ENCODE measurements at places on chromosomes 2 and 18.

DNA sequence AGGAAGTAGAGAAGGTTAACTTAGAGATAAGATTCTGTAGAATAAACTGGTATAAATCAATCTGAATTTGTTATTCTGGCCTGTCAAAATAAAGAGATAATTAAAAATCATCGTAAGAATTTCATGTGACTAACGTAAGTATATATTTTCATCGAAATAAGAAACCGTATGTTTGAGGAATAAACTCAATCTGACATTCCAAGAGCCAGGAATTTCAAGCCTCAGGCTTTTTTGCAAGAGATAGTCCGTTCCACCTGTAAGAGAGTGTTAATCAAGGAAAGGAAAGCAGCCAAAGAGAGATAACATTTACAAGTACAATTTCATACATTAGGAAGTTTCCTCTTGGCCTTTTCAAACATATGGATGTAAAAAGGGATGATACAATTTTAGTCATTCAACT is 701.5 kb downstream of the CBLN2 start:
- no peak for DNase-seq

- DNase-seq, result no peak
These were observed 126.0 kb downstream of the MC4R start for GRCh38 chr18:60246606-60247005.

GRCh38 chr2:222982909-222983265 is 69.1 kb upstream of the KCNE4 start:
- no peak for DNase-seq

- no peak for DNase-seq
These were observed 89.9 kb upstream of the CD226 start for GRCh38 chr18:70037431-70038061.

DNA sequence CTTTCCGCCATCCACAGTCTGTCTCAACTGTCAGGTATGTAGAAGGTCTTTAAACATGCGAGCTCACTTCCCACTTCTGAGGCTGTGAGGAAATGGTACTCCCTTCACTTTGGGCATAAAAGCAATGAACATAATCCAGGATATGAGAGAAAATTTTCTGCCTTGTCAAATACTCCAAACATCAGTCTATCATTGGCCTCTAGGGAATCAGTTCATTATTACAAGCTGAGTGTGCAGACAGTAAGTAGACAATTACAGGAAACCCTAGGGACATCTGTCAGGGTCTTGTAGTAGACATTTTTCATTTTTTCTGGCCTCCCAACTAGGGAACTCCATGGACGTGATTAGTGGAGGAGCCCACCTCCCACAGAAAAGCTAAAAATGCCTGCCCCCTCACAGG is 13.6 kb upstream of the APCDD1 start:
- DNase-seq, result no peak

- DNase-seq, result no peak
These were observed 137.8 kb downstream of the PIK3C3 start for GRCh38 chr18:42092848-42093247.

DNA sequence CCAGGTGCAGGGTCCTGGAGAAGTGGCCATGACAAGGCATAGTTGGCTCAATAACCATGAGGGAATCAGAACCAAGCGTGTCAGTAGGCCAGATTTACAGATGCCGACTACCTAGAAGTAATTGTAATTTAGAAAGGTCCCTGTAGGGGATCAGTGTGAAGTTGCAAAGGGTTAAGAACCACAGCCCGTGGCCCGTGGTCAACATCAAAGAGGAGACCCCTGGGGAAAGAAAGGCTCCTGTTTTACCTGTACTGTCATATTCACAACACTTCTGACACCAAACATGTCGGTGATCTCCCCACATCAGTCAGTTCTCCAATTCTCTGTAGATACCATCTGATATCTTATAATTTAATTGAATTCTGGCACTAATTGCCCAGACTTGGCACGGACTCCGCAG is 31.0 kb downstream of the SP100 start:
- no peak for DNase-seq

DNA sequence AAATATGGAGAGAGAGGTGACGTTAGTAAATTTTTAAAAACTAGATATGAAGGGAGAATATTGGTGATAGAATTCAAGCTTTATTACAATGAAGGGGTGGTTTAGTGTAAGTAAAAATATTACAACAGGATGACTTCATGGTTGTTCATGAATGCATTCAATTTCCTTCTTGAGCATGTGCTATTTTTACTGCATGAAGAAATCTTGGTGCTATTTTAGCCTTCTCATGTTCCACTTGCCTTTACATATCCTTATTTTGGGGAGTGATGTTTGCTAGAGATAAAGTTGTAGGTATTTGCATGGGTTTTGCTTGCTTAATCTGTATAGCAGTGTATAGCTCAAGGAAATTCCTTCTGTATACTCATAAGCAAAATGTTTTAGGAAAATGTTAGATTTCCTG is 195.0 kb upstream of the MMADHC start:
- DNase-seq, result no peak

- DNase-seq, result no peak
These were observed 136.1 kb upstream of the FANCL start for GRCh38 chr2:58377181-58377580.

DNA sequence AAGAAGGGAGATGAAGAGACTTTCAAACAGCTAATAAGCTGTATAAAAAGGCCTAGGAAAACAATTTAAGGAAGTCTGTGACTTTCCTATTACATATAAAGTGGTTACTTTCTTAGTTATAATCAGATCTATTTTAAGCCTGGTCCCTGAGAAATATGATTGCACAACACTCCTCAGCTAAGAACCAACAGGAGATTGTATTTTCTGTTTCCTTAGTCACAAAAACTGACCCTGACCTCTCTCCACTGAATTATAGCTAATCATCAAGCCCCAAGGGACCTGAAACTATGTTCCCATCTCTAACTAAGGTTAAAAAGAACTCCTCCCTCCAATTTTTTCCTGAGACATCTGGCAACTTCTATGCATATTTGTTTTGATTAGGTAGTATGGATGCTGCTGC is 106.9 kb downstream of the ROCK1 start:
- peak; percentile 79 for DNase-seq

DNA sequence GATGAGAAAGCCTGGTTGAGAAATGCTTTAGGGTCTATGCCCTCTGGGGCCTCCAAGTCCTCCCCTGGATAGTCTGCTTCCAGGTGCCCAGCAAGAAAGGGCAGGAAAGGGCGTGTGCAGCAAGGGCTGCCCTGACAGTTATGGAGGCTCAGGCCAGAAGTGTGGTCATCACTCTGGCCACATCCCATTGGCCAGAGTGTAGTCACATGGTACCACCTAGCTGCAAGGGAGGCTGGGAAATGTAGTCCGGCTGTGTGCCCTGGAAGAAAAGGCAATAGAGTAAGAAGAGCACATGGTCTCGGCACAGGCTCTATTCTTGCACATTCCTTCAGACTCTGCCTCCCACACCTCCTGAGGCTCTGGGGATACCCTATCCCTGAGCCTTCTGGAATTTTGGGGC is 35.7 kb downstream of the ODC1 start:
- peak; percentile 41 for DNase-seq

- DNase-seq, result no peak
These were observed 75.4 kb downstream of the SPTBN1 start for GRCh38 chr2:54531558-54531957.

Measured in AG08395 (cell line).